Forelimb muscle (tissue), 1 donor: ENCODE measurements at places on chromosomes 12 and 14. TPM values are rescaled to one million over a fixed set of nuclear protein-coding genes. Genes with fewer than 3 reads are reported as not detected.

PTPRO gene
- 0.63 TPM for polyA plus RNA-seq

- no peak for DNase-seq
Measured at GRCh38 chr14:105484069-105484996, 2.4 kb upstream of the CRIP1 start.

DNA sequence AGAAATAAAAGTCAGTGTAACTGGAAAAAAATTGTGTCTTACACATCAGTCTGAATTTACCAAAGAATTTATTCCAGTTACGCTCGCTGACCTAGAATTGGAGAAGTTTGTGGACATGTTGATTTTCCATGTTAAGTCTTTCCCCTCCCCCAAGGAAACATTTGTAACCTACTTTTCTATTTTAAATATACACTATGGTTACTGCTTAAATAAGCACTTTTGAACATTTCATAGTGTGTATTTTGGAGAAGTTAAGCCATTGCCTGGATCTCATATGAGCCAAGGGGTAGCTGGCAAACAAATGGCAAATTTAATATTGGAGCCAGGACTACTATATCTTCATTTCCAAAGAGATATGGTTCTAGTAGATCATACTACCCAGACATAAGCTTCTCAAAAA, 42.9 kb upstream of the NT5DC3 start:
- peak; percentile 4 for DNase-seq

- no peak for DNase-seq
Measured at GRCh38 chr12:85092814-85093370, 56.7 kb downstream of the LRRIQ1 start.

DNA sequence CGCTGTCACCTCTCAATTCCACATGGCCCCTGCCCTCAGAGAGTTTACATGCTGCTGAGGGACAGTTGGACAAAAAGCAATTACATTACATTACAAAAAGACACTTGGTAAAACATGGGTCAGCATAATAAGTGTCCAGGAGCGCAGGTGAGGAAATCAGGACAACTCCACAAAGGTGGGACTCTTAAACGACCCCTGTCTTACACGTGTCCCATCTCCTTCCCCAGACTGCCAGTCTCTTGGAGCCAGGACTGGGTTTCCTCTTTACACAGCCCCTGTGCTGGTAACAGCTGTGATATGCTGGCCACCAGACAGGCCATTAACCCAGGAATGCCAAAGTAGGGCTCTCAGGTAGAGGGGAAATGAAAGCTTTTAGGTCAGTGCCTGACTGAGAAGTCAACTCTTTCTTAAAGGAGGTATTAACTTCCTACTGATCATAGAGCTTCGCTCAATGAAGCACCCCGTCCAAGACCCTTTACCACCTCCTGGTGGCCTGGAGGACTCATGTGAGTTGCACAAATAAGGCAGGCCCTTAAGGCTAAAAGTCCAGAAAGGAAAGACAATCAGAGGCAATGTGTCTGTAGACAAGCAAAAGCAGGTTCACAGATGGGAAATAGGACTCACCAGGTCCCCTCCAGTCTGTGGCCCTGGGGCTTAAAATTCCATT, 55.5 kb downstream of the ANO2 start:
- DNase-seq, result no peak
